Natural killer cell (primary cell): ENCODE measurements at places on chromosomes 7 and 10.

- no peak for DNase-seq
Observed at GRCh38 chr7:24715661-24716479, 41.4 kb downstream of the GSDME start.

DNA sequence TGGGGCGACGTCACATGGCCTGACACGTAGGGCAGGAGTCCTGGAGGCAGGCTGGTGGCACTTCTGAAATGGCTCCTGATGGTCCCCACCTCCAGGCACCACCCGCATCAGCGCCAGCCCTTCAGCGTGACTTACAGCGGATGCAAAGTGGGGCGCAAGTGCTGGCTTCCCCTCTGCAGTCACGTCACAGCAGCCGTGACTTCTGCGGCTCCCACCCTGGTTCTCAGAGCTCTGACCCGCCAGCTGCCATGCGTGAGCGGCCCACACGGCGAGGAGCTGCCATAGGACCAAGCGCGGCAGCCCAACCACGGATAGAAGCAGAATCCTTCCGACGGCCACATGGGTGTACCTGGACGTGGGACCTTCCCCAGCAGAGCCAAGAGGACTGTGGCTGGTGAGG lies 159.0 kb downstream of the ELFN1 start:
- no peak for DNase-seq

- DNase-seq: no peak
Observed at GRCh38 chr10:36002445-36002844, 360.3 kb upstream of the FZD8 start.

DNA sequence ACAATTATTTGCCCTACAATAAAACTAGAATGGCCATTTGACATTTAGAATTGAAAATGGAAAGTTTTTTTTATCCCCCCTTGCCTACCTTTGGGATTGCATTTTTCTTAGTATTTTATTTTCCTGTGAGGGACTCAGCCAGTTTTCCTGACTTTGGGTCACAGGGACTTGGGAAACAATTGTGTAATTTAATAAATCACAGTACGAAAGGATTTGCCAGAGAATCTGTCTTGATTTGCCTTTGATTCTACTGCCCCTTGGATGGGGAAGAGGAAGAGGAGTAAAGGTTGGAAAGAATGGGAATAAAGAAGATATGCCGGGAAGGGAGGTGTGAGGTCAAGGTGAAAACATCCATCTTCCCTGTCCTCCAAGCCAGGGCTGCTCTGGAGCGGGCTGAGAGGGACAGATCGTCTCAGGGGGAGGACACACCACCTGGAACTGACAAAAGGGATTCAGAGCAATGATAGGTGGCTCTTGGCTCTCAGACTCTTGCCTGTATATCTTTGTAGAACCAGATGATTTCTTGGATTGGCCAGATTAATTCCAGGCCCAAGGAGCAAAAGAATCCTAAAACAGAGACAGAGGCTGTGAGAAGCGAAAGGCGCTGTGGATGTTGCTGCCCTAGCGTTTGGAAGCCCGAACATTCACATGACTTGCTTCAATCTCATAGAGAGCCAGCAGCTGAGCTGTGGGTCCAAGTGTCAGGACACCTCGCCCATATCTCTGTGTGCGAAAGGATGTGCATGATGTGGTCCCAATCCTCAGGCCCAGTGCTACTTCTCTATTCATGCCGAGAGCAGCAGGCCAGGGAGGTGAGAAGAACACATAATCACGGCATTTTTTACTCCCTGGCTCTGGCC lies 50.3 kb upstream of the ZEB1 start:
- no peak for DNase-seq
